ENCODE measurements at places on chromosomes 2 and 18. TPM values are rescaled to one million over a fixed set of nuclear protein-coding genes. Genes with fewer than 3 reads are reported as not detected.
A peak's percentile ranks its signal among the peaks of the same experiment; 100 is the strongest.

LIMS3 gene
- total RNA-seq: 1.7 TPM

KCNE4 gene
- 2.4 TPM for total RNA-seq

TFPI gene
- 300 TPM for total RNA-seq

GRCh38 chr2:116133381-116133942, 1681.0 kb upstream of the DDX18 start:
- no peak overlapping the region for H3K27ac ChIP-seq
- H3K27me3 ChIP-seq: no peaks in the 10 kb centered on the region
- H3K36me3 ChIP-seq: no peaks in the 10 kb centered on the region

GRCh38 chr2:54957321-54957999, 92.8 kb downstream of the RTN4 start:
- no peaks in the 10 kb centered on the region for H3K36me3 ChIP-seq
- no peaks in the 10 kb centered on the region for H3K27me3 ChIP-seq
- H3K4me1 ChIP-seq: no peaks in the 10 kb centered on the region
- H3K27ac ChIP-seq: no peak overlapping the region
- DNase-seq: no peak

DNA sequence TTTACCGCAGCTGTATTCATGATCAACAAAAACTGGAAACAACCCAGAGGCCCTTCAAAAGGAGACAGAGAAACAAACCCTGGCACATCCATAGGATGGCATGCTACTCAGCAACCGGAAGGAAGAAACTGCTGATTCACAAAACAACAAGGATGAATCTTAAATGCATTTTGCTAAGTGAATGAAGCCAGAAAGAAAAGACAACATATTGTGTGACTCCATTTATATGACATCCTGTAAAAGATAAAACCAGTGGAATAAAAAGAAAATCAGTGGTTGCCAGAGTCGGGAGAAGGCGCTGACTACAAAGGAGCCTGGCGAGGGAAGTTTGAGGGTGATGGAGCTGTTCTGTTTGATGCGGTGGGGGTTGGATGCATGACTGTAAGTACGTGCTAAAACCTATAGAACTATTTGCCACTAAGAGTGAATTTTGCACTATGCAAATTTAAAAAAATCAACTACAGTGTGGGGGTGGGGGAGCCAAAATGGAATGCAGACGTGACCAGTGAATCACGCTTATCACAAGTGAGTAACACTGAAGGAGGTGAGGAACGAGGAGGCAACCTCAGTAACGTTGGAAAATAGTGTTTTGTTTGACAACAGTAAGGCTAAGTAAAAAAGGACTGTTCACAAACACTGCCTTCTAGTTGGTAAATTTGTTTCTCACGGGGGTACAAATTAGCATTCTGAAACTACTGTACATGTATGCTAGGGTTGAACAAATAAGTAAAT, 108.9 kb downstream of the INHBB start:
- H3K4me1 ChIP-seq: no peaks in the 10 kb centered on the region
- no peak for DNase-seq
- no peak overlapping the region for H3K27ac ChIP-seq
- no peak overlapping the region for H3K4me3 ChIP-seq
- H3K27me3 ChIP-seq: no peaks in the 10 kb centered on the region

GRCh38 chr2:241153616-241154015, 3.3 kb downstream of the PPP1R7 start:
- H3K4me3 ChIP-seq: no peak overlapping the region
- no peak overlapping the region for H3K27ac ChIP-seq
- peaks cover 38% of the 10 kb centered on the region for H3K36me3 ChIP-seq
- peaks cover 8% of the 10 kb centered on the region for H3K4me1 ChIP-seq

DNA sequence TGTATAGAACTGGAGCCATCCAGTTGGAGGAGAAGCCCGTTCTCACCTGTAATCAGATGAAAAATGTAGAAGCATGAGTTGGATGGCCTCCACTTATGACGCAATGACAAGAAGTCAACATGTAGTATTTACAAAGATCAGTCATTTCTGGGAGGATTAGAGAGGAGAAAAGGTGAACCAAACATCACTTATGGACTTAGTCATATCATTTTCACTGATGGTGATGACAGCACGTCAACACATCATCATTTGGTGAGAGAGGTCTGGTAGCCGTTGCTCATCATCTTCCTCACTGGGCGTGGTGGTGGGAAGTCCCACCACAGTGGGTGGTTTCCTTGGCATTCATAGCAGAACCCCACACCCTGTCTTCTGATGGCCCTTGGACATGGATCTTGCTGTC, 264.2 kb upstream of the EPAS1 start:
- H3K4me1 ChIP-seq: peaks cover 3% of the 10 kb centered on the region
- peak overlapping the region; percentile 2 for H3K27ac ChIP-seq
- no peaks in the 10 kb centered on the region for H3K36me3 ChIP-seq
- DNase-seq: no peak
- no peaks in the 10 kb centered on the region for H3K27me3 ChIP-seq

GRCh38 chr2:27441958-27442919, at the start of gene KRTCAP3:
Gene KRTCAP3, plus strand, starts transcription at chr2:27442381. Its CDS starts 32 bp downstream, at chr2:27442413.
- no peaks in the 10 kb centered on the region for H3K27me3 ChIP-seq
- peak; percentile 89 for DNase-seq
- H3K27ac ChIP-seq: peak within 1 kb of the TSS; percentile 51
